ENCODE measurements at places on chromosomes 6 and 20. TPM values are rescaled to one million over a fixed set of nuclear protein-coding genes. Genes with fewer than 3 reads are reported as not detected.

DNA sequence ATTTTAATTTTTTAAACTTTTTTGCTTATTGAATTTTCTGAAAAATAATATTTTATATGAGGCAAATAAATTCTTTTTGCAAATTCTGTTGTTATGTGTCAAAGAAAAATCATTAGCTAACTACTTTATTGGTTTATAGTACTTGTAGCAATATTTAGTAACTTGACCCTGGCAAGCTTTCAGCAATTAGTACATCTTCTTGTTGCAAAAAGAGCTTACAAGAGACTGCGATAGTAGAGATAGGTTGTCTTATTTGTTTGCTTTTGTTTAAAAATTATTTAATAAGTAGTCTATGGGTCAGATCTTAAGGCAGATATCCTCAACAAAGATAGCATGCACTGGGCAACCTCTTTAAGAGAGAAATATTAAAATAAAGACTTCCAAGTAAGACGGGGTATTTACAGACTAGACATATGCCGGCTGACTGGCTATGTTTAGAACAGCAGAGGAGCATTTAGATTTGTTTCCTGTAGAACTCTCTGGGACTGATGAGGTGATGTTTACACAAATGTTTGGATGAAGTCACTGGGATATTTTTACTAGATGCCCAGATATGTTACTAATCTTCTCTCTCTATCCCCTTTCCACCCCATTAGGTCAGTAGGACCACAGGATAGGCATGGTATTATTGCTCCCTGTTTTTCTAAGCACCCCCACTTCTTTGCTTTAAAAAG lies 25.0 kb downstream of the VGLL2 start:
- no peaks in the 10 kb centered on the region for H3K4me1 ChIP-seq
- H3K27me3 ChIP-seq = no peaks in the 10 kb centered on the region
- no peak overlapping the region for H3K4me3 ChIP-seq
- H3K36me3 ChIP-seq = no peaks in the 10 kb centered on the region
- no peak overlapping the region for H3K27ac ChIP-seq

DNA sequence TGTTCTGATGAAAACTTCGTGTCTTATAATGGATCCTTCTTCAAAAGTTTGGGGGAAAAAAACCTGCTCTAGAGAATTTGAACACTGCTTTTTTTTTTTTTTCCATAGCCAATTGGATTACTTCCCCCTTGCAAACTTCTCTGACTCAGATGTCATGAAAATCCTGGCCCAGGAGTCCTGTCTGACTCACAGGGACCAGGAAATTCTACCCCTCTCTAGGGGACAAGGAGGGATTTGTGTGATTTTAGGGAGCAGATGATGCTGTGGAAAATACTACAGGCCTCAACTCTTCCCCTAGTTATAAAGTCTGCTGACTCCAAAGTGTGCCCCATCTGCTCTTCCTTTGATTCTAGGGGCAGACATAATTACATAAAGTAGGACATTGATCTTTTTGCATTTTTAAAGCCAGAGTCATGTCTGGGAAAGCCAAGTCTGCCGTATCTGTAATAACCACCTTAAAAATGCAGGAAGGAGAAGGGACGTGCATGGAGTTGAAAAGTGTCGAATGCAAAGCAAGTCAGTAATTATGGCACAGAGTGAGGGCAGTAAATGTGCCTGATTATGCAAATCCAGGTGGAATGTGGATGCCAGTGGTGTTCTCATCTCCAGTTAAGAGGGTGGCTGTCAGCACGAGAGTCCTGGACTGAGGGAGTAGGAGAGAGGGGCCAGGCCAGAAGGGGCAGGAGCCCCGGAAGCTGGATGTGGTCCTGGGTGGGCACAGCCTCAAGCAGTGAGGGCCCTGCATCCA lies 144.3 kb upstream of the SULF2 start:
- no peaks in the 10 kb centered on the region for H3K4me1 ChIP-seq
- H3K27me3 ChIP-seq = no peaks in the 10 kb centered on the region
- no peaks in the 10 kb centered on the region for H3K36me3 ChIP-seq
- no peak for DNase-seq

GRCh38 chr6:65450451-65450850 lies 256.6 kb downstream of the EYS start:
- H3K27ac ChIP-seq = no peak overlapping the region
- no peaks in the 10 kb centered on the region for H3K4me1 ChIP-seq
- H3K27me3 ChIP-seq = no peaks in the 10 kb centered on the region
- DNase-seq = no peak

DNA sequence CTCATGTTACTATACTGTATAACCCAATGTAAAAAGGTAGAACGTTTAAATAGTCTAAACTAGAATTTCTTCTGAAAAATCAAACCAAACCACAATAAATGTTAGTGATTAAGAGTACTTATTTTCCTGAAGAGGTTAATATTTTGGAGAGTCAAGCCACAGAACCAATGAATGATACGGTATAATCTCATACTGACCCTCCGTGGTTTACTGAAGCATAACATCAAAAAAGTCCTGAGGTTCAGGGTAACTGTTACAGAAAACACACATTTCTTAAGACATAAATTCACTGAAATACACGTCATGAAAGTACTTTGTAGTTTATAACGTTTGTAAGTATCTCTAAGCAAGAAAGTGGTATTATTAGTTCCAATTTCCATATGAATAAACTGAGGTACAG lies 28.9 kb downstream of the ESF1 start:
- no peak for DNase-seq
- no peak overlapping the region for H3K27ac ChIP-seq
- no peak overlapping the region for H3K4me3 ChIP-seq
- peaks cover 2% of the 10 kb centered on the region for H3K36me3 ChIP-seq
- no peaks in the 10 kb centered on the region for H3K27me3 ChIP-seq
- H3K4me1 ChIP-seq = no peaks in the 10 kb centered on the region

GRCh38 chr6:72363844-72364740 lies 257.8 kb upstream of the KCNQ5 start:
- H3K36me3 ChIP-seq = no peaks in the 10 kb centered on the region
- no peaks in the 10 kb centered on the region for H3K27me3 ChIP-seq
- no peak overlapping the region for H3K4me3 ChIP-seq
- no peak for DNase-seq

DNA sequence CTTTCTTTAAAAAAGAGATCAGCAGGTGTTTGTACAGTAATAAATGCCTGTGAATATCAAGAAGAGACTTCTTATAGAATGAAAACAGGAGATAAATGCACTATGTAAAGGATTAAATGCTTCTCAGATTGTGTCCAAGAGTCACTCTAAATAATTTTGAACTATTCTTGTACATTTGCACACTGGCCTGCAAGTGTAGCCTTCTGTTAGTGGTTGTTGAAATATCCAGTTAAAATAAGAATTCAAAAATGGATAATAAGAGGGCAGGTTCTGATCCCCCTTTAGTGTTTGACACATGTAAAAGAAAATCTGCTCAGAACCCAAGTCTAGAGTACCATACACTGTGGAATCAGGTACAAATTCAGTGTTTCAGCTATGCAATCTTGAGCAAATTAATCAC lies 91.9 kb downstream of the BCAS1 start:
- no peaks in the 10 kb centered on the region for H3K27me3 ChIP-seq
- H3K36me3 ChIP-seq = no peaks in the 10 kb centered on the region
- no peak overlapping the region for H3K27ac ChIP-seq
- H3K4me3 ChIP-seq = no peak overlapping the region

GRCh38 chr20:41082306-41082705 lies 53.7 kb downstream of the TOP1 start:
- H3K27me3 ChIP-seq = no peaks in the 10 kb centered on the region
- no peak for DNase-seq
- H3K27ac ChIP-seq = no peak overlapping the region
- peaks cover 13% of the 10 kb centered on the region for H3K36me3 ChIP-seq
- H3K4me1 ChIP-seq = peaks cover 9% of the 10 kb centered on the region

GRCh38 chr6:3510617-3511016 lies 53.8 kb upstream of the SLC22A23 start:
- H3K27me3 ChIP-seq = no peaks in the 10 kb centered on the region
- no peak for DNase-seq
- no peak overlapping the region for H3K4me3 ChIP-seq
- no peaks in the 10 kb centered on the region for H3K4me1 ChIP-seq
- H3K27ac ChIP-seq = no peak overlapping the region
- no peaks in the 10 kb centered on the region for H3K36me3 ChIP-seq

LST1 gene
- polyA plus RNA-seq = 20.6 TPM

ECI2 gene
- polyA plus RNA-seq = 75.9 TPM

All from small intestine (tissue), 16 donors.